NCI-H524 (cell line): ENCODE measurements at places on chromosomes 3 and 15.

- no peak for DNase-seq
These were observed 79.5 kb upstream of the UMPS start for GRCh38 chr3:124650798-124651197.

DNA sequence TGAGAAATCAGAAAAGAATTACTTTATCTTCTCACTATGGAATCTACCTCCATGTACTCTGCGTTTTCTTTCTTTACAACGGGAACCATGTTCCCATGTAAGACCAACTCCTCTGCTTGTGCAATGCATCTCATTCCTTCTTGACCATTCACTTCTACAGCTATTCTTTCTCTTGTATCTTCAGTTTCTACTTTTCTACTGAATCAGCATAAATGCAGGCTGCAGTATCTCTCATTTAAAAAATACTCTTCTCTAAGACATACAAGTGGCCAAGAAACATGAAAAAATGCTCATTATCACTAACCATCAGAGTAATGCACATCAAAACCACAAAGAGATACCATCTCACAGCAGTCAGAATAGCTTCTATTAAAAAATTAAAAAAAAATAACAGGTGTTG, 74.1 kb upstream of the NANOGP8 start:
- DNase-seq: no peak

GRCh38 chr3:131582438-131582837, 79.7 kb upstream of the MRPL3 start:
- DNase-seq: no peak

GRCh38 chr3:158532099-158532734, 38.8 kb upstream of the MLF1 start:
- DNase-seq: peak; percentile 69

- DNase-seq: peak; percentile 41
These were observed 1.2 kb upstream of the ZBTB20 start for GRCh38 chr3:115148142-115148790.

- DNase-seq: no peak
These were observed 59.2 kb upstream of the OSBPL11 start for GRCh38 chr3:125654526-125654925.

GRCh38 chr3:186105543-186105942, 3.3 kb downstream of the ETV5 start:
- no peak for DNase-seq

DNA sequence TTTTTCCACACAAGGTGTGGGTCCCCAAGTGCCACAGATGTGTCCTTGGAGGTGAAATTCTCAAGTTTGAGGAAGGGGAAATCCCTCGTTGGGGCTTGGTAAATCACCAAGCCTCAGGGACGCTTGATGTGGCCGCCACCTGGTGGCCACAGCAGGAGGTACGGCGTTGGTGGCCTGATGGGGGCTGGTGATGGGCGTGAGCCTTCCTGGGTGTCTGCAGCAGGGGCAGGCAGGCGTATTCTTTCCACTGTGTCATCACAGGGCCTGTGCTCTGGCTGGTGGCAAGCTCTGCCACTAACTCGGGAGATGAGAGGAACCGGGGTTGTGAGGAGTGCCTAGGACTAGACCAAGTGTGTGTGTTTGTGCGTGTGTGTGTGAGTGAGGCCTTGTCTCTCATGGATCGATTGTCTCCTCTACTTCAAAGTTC, 4.2 kb downstream of the ACOX2 start:
- peak; percentile 73 for DNase-seq

GRCh38 chr3:196255776-196256175, 31.8 kb downstream of the PCYT1A start:
- DNase-seq: no peak

DNA sequence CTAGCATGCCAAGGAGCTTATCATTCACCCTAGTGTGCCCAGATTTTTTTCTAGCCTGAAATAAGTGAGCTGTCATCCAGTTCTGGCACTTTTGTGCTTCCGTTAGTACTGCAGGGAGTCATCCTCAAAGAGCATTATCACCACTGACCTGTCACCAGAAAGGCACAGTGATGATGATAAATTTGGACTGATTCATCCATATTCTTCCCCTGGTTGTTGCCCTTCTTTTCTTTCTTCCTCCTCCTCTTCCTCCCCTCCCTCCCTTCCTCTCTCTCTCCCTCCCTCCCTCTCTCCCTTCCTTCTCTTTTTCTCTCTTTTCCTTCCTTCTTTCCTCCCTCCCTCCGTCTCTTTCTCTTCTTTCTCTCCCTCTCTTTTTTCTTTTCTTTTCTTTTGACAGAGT, 21.3 kb downstream of the SLC35G2 start:
- no peak for DNase-seq

DNA sequence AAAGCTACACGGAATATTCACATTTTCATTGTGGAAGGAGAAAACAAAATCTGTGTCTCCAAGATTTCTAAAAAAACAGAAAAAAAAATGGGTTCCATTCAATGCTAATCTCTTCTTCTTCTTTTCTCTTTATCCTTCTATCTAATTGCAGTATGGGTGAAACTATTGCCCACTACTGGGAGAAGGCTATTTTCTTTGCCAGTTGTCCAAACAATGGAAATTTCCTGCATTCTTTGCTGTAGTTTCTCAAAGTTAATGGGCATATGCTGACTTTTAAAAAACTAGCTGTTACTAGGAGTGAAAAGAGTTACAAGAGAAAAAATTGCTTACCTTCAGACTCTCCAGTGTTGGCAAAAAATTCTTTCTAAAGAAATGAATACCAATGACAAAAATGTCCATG, 179.3 kb upstream of the ANKRD28 start:
- DNase-seq: no peak

GRCh38 chr3:11643201-11643603, 513 bp downstream of the VGLL4 start:
- peak; percentile 35 for DNase-seq

DNA sequence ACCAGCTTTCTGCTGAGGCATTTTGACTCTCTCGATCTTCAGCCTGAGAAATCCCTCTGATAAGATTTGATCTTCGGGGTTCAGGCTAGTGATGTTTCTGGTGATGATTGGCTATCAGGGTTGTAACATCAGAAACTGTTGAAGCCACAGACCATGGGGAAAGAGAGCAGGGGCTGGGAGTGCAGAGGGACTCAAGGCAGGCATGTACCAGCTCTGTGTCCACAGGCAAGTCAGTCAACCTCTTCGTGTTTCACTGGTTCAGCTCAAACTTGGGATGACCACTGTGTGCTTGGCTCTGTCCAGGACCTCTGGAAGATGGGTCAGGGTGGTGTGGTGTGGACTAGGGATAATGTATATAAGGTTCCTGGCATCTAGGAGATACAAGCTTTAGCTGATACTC, 116.5 kb downstream of the EEFSEC start:
- DNase-seq: no peak
